ENCODE measurements at places on chromosomes 7 and 10.
A peak's percentile ranks its signal among the peaks of the same experiment; 100 is the strongest.

DNA sequence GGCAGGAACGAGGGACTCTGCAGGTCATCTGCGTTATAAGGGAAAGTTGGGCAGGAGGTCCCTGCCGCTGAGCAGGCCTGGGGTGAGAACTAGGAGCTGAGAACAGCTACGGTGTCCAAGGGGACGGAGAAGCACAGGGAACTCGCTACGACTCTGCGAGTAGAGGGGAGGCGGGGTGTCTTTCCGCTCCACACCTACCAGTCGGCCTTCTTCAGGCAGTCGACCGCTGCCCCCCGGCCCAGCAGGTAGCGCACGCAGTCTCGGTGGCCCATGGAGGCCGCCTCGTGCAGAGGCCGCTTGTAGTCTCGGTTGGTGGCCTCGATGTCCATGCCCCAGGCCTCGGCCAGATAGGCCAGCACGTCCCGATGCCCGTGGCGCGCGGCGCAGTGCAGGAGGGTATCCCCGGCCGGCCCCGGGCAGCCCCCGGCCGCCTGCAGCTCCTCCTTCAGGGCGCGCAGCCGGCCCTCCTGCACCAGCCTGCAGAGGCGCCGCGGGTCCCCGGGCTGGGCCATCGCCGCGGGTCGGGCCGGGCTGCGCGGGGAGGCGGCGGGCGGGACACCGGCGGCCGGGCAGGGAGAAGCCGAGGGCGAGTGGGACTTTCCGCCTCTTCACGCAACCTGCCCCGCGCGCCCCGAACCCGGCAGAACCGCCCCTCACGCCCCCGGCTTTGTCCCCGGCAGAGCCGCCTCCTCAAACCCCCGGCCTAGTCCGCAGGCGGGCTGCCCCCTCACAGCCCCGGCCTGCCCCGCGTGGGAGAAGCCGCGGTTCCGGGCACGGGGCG, 660 bp downstream of the ANKRD16 start:
- peak; percentile 10 for DNase-seq

DNA sequence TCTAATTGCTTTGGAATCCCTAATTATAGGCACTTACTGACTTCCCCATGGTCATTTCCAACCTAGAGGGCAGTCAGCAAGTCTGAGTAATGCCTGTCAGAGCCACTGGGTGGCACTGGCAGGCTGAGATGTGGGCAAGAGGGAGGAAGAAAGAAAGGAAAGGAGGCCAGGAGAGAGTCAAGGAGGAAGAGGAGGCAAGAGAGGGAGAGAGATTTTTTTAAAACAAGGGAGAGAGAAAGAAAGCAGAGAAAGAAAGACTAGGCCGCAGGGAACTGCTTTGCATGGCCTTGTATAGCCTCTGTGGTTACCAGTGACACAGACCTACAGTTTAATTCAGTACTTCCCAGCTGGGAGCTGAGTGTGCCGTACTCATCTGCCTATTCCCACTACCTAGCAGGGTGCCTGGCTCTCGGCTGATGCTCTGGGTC, 210.4 kb upstream of the ADO start:
- DNase-seq: no peak

GRCh38 chr10:61754587-61755550, 92.1 kb downstream of the CABCOCO1 start:
- DNase-seq: no peak

GRCh38 chr10:88336334-88336733, 246.8 kb downstream of the RNLS start:
- no peak for DNase-seq

- DNase-seq: no peak
Measured at GRCh38 chr7:82481499-82482097, 38.0 kb upstream of the CACNA2D1 start.

DNA sequence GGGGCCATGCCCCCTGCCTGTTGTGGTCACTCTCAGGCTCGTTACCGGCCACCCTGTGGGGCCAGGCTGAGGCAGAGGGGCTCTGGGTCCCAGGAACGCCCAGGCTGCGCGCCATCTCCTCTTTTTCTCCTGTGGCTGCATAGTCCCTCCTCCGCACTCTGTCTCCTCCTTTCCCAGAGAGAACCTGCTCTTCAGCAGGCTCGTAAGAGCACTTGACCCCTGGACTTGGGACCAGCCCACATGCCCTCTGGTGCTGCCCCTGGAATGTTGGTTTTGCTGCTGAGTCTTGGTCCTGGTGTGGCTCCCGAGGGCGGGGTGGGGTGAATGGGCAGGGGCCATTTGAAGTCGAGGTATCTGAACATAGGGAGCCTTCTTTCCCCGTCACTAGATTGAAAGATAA, 6.6 kb upstream of the BHLHA15 start:
- no peak for DNase-seq

- DNase-seq: no peak
Measured at GRCh38 chr7:14389595-14389994, 400.1 kb upstream of the ETV1 start.

DNA sequence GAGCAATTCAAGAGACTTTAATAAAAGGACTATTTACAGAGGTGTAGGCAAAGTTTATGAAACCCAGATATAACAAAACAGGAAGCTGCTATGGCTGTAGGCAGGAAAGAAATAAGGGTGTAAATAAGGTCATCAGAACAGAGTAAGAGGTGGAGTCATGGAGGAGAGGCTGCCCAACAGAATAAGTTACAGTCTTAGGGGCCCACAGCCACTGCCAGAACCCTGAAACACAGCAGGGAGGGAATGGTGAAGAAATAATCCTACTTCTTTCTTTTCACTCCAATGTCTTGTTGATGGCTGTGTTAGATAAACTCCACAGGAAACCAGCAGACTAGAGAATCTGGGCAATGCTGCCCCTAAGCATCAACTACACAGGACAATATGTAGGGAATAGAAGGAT, 155.8 kb upstream of the TAC1 start:
- no peak for DNase-seq

DNA sequence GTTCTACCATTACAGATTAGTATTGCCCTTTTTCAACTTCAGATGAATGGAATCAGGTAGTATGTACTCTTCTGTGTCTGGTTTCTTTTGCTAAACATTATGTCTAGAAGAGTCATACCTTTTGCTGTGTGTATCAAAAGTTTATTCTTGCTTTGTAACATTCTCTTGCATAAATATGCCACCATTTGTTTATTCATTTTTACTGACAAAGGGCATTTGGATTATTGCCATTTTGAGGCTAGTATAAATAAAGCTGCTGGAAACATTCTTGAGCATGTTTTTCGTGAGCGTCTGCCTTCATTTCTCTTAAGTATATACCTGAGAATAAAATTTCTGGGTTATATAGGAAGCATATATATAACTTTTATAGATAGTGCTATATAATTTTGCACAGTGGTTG, 121.7 kb upstream of the CSTF2T start:
- DNase-seq: no peak

DNA sequence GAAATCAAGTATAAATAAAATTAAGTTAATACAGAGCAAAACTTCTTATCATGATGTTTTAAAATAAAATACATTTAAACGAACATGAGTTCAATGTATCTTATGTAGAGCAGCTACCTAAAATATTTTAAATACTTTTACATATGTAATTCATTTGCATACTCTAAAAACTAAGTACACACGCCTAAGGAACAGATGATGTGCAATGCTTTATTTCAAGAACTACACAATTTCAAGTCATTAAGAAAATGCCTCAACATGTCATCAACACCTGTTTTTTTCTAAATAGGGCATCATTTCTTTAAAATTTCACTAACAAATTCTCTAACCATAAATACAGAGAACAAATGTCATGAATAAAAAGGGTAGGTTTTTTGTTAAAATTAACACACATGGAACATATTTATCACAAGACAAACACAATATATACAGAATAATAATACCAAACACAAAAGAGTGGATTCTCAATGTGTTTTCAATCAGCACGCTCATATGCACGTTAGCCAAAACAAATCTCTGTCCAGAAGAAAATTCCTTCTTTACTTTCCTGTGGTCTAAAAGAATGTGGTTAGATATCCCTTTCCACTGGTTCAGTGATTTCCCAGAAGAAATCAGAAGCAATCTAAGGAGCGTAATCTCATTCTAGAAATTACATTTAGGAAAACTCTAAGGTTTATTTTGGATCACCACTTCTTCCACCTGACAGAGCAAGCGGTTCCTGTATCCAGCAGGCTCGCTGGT, 73.0 kb upstream of the PFKP start:
- no peak for DNase-seq

- no peak for DNase-seq
Measured at GRCh38 chr7:127713758-127714157, 61.8 kb downstream of the SND1 start.

DNA sequence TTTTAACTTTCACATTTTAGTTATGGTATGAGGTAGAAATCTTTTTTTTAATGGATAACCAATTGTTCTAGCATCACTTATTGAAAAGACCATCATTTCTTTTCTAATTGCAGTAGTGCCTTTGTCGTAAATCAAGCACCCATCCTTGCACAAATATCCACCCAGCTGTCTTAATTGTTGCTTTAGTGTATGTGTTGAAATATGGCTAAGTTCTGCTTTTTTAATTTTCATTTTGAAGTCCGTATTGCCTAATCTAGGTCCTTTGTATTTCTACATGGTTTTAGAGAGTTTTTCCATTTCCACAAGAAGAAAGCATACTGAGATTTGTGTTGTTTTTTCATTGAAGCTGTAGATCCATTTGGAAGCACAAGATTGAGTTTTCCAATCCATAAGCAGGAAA, 259.6 kb upstream of the SEMA3E start:
- no peak for DNase-seq

GRCh38 chr7:121267612-121268011, 61.2 kb upstream of the WNT16 start:
- DNase-seq: no peak

GRCh38 chr10:98045785-98046389, 15.5 kb upstream of the CRTAC1 start:
- DNase-seq: peak; percentile 41

GRCh38 chr10:91607646-91608403, 25.0 kb downstream of the PPP1R3C start:
- DNase-seq: no peak

DNA sequence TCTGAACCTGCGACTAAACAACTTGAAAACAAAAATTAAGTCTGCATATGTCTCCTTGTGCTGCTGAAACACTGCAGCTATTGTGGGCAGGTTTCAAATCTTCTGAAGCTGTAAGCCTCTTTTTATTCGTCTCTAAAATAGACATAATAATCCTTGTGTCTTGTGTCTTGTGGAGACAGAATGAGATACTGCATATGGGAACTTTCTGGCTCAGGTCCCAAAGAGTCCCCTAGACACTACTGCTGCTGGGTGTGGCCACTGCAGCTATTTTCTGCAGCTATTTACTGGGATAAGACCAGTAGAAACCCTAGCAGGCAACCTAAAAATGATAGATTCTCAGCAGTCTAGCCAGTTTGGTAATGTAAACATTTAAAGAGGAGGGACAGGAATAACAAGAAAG, 252.0 kb downstream of the ELMO1 start:
- DNase-seq: no peak

- DNase-seq: no peak
Measured at GRCh38 chr7:16278167-16278787, 143.1 kb downstream of the CRPPA start.

- no peak for DNase-seq
Measured at GRCh38 chr10:95394161-95394880, 103.5 kb upstream of the PDLIM1 start.

DNA sequence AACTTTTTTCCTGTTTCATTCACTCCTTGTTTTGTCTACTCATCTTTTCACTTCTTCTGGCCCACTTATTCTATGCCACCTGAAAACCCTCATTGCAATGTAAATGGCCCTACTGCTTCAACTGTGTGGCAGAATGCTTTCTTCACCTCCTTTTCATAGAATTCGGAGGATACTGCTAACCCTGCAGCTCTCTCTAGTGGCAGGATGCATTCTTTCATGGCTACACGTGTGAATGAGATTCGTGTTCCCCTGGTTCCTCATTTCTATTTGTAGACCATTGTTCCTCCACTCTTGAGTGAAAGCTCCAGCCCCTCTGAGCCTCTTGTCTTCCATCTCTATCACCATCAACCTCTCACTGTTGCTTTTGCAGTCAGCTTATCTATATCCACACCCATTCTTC, 20.9 kb upstream of the CYP26C1 start:
- DNase-seq: no peak

GRCh38 chr7:142468871-142469665, 211.2 kb upstream of the PRSS58 start:
- DNase-seq: no peak

DNA sequence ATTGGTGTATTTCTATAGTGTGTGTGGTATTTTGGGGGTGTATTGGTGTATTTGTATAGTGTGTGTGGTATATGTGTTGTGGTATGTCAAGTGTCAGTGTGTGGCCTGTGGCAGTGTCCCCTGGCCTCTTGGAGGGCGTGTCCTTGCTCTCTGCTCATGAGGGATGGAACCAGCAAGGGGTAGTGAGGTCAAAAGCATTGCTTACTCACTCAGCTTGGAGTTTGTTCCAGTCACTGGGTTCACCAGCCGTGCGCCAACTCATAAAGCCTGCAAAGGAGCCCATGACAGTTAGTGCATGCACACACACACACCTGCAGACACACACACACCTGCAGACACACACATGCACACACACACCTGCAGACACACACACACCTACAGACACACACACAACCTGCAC, 4.3 kb upstream of the TRPV6 start:
- DNase-seq: no peak

DNA sequence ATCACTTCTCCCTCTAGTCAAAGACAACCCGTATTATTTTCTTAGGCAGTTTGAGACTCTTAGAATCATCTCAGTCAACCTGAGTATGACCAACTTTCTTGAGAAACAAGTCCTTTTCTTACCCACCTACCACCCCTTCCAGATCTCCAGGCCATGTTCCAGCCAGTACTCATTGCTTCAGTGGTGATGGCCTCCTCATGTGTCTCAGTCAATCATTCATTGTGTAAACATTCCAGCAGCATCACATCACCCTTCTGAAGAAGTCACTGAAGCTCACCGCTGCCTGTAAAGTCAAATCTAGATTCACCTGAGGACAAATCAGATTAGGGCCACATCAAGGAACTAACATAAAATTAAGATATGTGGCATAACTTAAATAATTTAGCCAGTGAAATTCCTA, 467.2 kb upstream of the NRP1 start:
- no peak for DNase-seq

DNA sequence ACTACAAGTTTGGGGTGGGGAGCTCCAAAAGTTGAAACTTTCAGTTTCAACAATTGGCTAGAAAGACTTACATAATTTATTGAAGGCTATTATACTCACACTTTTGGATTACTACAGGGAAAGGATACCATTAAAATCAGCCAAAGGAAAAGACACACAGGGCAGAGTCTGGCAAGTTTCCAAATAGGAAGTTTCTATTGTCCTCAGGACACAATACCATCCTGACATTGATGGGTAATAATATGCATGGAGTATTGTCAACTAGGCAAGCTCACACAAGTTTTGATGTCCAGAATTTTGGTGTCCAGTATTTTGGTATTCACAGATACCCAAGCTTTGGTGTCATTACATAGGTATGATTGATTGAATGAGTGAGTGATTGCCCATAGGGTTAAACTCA, 872.6 kb upstream of the SORCS1 start:
- no peak for DNase-seq

- no peak for DNase-seq
Measured at GRCh38 chr7:106657085-106657991, 3.6 kb downstream of the CCDC71L start.

DNA sequence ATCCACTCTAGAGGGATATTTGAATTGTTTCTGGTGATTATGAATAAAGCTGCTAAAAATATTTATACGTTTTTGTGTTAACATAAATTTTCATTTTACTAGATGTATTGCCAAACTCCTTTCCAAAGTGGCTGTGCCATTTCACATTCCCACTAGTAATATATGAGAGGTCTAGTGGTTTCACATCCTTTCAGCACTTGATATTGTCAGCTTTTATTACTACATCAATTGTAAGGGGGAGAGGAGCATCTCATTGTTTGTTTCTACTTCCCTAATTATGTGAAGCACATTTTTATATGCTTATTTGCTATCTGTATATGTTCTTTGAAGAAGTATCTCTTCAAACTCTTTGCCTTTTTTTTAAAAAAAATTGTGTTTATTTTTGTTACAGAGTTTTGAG, 184.5 kb downstream of the ADK start:
- no peak for DNase-seq

All from stimulated activated CD8-positive, alpha-beta memory T cell treated with anti-CD3 and anti-CD28 coated beads, Interleukin-2, amount 100 ng/mL, for 1 hour (primary cell).